BE2C (cell line): ENCODE measurements at places on chromosomes 11 and 22.
A peak's percentile ranks its signal among the peaks of the same experiment; 100 is the strongest.

GRCh38 chr11:66277471-66278362 is at the start of gene CNIH2:
Gene CNIH2, plus strand, starts transcription at chr11:66278175. Its CDS starts 282 bp downstream, at chr11:66278457.
- peak; percentile 69 for DNase-seq

DNA sequence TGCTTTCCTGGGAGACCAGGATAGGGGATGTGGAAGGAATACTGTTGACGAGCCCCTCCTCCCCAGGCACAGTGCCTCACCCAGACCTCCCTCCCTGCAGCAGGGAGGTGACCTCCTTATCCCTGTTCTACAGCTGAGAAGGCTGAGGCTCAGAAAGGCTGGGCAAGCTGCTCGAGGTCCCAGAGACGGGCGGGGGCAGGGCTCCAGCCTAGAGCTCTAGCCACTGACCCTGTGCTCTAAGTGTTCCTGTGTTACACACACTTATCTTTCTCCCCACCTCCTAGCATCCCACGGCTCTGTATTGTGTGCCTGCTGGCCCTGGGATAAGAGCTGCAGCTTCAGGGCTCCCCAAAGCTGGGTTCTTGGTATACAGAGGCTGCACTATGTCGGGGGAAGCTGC is 7.9 kb downstream of the CCDC134 start:
- DNase-seq, result no peak

DNA sequence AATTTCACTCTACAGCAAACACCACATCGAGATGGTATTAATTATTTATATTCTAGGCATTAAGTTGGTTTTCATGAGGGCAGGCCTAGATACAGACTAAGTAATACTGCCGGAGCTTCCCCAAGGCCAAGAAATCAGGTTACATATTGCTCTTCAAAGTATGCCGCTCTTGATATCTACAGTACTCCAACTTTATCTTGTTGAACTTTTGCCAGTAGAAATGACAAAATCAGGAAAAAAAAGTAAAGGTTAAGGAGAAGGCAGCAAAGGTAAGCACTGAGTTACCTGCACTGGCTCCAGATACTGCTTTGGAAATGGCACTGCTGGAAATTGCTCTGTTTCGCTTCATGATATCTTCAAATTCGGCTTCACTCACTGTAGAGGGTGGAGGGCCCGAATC is 14.4 kb downstream of the CPSF7 start:
- no peak for DNase-seq

DNA sequence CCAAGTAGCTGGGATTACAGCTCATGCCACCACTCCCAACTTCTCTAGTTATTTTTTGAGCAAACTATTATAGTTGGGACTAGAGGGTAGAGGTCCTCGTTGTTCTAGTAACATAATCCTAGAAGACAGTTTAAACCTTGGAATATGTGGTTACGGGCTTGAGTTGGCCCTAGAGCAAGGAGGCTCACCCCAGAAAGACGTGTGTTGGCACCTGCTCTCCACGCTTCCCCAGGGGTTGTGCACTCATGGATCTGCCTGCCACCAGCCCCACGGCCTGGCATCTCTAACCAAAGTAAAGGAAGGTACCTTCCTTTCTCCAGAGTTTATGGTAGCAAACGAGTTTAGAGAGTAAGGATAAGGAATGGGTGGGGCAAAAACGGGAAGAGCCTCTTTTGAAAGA is 79.0 kb downstream of the SCN3B start:
- DNase-seq, result no peak

DNA sequence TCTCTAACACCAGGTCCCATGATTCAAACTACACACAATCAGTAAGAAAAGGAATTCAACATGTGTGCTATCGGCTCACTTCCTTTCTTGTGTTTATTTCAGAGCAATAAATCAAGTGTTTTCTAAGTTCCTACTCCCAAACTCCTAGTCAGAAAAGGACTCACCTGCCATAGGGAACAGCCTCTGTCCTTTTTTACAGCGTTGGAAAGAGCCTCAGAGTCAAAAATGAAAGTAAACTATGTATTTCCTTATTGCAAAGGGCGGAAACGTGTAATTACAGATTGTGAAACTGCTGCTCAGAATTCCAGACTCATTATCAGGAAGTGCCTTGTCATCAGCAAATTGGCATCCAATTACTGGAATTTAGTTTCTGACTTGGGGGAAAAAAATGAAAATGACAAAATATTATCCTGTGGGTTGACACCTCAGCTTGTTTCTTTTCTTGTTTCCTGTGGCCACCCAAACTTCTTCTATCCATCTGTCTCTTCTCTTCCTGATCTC is at the start of gene CASP4:
Gene CASP4 (minus strand): TSS at position 220 of the 501 bp plus-strand sequence. CDS start 49 bp downstream, at position 171.
- no peak for DNase-seq

- no peak for DNase-seq
Observed at GRCh38 chr11:57363131-57364080, 17.5 kb downstream of the PRG3 start.

GRCh38 chr11:132941024-132941646 is 591.2 kb downstream of the OPCML start:
- no peak for DNase-seq

- DNase-seq, result no peak
Observed at GRCh38 chr11:114131461-114131864, 72.0 kb downstream of the ZBTB16 start.

- no peak for DNase-seq
Observed at GRCh38 chr11:121119440-121119839, 18.4 kb downstream of the TECTA start.

DNA sequence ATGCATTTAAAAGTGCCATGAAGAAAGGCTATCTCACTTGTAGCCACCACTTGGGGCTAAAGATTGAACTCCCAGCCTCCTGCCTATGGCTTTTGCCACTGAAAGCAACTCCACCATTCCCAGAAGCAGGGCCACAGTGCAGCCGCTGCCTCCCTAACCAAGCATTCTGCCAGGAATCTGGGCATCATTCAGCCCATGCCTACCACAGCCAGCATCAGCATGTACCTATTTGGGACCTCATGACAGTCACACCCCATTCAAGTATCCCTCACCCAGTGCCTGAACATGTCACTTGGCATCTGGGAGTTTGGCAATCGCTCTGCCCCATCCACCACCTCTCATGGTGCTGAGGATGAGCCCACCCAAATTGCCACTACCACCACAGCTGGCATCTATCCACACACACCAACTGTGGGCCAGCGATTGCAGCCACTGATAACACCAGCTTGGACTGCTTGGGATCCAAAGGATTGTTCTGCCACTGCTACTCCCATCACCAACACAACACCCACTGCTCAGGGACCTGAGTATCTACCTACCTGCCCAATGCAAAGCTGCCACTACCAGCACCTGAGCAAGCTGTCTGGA is 234.4 kb downstream of the GRM5 start:
- no peak for DNase-seq

DNA sequence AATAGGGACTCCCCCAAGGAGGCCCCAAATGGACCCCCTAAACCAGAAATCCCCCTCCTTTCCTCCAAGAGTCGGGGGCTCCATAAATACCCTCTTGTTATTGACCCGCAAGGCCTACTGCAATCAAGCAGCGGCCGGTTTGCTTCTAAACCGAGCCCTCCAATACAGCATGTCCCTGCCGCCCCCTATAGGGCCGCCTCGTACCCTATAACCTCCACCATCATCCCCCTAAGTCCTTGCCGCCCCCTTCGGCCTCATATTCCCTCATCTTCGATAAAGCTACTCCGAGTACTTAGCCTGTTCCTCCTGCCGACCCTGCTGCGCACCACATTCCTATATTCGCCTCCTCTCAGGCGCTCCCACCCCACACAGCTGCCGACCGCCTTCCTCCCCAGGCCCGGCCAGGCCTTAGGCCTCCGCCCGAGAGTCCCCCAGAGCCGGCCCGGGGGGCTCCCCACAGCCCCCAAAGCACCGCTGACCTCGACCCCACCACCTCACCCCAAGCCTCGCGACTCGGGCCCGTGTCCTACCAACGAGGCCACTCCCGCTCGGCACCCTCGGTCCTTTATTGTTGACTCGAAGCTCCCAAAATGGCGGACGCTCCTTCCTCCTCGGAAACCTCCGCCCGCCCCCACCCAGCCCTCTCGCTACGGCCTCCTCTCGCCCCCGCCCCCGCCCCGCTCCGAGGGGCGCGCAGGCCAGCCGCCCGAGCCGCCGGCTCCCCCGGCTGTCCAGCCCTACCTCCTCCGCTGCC is 430 bp downstream of the DDX6 start:
- DNase-seq, result peak; percentile 77

- no peak for DNase-seq
Observed at GRCh38 chr22:49137206-49137840, 690.4 kb downstream of the BRD1 start.

DNA sequence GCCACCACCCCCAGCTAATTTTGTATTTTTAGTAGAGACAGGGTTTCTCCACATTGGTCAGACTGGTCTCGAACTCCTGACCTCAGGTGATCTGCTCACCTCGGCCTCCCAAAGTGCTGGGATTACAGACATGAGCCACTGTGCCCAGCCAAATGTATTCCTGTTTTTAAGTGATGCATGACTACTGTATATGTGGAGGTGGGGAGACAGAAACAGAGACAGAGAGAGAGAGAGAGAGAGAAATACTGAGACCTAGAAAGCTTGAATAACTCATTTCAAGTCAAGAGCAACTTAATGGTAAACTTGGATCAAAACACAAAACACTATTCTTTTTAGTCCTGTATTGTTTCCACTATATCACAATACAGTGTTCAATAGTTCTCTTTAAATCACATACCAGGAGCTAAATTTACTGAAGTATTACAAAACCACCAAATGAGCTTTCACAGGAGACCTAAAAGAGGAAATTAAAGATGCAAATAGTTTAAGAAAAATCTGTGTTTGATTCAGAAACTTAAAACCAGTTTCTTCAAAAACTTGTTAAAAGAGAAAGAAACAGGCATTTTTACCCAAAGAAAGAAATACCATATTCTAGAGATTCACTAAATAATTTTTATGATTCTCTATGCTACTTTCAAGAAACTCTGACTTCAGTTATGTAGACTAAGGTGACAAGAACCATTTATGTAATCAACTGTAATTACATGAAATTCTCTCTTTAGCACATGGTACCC is 188.7 kb downstream of the ETS1 start:
- DNase-seq, result no peak

DNA sequence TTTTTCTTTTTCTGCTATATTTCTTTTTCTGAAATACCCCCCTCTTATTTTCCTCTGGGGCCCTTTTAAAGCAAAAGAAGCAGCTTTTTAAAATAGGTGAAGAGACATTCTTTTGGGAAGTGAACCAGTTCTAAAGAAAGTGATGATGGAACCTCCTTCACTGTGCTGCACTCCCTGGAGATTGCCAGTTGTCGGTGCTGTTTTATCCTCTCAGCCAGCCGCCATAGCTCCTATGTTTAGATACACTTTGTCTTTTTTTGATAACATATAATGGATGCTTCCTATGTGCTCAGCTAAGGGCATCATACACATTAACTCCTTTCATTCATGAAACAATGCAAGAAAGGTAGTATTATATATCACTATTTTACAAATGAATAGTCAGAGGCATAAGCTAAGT is 14.0 kb downstream of the CFAP300 start:
- DNase-seq, result no peak

DNA sequence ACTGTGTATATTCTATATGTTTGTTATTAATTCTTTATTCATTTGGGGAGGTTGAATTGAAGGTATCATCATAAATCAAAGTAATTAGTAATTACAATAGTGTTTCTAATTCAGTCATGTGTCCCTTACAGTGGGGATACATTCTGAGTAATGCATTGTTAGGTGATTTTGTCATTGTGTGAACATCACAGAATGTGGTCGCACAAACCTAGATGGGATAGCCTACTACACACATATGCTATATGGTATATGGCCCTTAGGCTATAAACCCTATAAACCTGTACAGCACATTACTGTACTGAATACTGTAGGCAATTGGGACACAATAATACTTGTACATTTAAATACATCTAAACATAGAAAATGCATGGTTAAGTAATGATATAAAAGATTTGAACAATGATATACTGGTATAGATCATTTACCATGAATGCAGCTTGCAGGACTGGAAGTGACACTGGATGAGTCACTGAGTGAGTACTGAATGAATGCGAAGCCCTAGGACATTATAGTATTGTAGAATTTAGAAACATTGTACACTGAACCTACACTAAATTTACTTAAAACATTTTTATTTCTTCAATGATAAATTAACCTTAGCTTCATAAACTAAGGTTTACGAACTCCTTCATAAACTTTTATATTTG is 936.2 kb upstream of the CHORDC1 start:
- DNase-seq, result no peak

- DNase-seq, result no peak
Observed at GRCh38 chr11:17853280-17853679, 118.7 kb downstream of the KCNC1 start.

DNA sequence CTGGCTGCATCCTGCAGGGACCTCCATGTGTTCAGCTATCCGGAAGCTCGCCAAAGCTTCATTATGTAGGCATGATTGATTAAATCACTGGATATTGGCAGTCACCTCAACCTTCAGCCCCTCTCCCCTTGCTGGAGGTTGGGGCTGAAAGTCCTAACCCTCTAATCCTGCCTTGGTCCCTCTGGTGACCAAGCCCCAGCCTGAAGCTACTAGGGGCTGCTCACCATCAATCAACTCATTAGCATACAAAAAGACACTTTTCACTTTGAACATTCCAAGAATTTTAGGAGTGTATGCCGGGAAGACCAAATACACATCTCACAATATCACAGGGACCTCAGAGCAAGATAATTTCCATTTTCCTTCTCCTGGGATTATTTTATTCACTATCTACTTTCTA is 38.8 kb upstream of the TPBGL start:
- DNase-seq, result no peak

- no peak for DNase-seq
Observed at GRCh38 chr11:2586087-2586792, 113.6 kb downstream of the KCNQ1OT1 start.

GRCh38 chr11:2807801-2808241 is 77.8 kb downstream of the CDKN1C start:
- DNase-seq, result peak; percentile 5

DNA sequence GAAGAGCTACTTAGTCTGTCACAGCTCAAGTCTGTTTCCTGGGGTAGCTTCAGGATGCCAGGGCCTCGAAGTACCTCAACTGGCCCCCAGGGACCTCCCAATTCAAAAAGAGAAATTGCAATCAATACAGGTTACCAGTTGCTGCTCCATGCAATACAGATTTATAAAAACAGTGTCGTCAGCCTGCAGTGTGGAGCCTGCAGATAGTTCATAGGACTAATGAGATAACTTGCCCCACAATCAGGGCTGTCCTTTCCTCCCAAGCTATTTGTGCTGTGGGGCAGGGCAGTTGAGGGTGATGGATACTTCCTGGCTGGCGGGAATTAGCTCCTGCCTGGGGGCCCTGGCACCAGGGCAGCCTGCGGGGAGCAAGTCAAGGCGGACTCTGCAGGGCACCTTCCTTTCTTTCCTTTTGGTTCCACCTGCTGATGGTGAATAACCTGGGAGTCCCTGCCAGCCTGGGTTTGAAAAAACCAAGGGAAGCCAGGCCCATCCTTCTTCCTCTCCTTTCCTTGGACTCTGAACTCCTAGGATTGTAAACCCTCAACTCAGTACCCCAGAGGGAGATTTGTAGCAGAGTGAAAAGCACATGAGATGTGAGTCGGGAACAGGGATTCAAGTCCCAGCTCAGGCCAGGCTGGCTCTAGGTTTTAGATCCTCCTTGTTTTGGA is 216.6 kb downstream of the CEP164 start:
- no peak for DNase-seq
